ENCODE measurements at places on chromosomes 3 and 15.

DNA sequence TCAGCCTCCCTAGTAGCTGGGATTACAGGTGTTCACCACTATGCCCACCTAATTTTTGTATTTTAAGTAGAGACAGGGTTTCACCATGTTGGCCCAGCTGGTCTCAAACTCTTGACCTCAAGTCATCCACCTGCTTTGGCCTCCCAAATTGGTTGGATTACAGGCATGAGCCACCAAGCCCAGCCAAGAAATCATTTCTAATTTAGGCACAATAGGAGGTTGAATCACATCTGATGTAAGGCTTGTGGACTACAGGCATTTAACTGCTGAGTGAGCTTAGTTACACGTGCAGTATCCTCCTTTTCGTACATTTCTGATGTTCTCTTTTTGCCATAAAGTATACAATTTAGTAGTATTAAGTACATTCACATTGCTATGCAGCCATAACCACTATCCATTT lies 31.1 kb upstream of the SETD2 start:
- no peak for DNase-seq

DNA sequence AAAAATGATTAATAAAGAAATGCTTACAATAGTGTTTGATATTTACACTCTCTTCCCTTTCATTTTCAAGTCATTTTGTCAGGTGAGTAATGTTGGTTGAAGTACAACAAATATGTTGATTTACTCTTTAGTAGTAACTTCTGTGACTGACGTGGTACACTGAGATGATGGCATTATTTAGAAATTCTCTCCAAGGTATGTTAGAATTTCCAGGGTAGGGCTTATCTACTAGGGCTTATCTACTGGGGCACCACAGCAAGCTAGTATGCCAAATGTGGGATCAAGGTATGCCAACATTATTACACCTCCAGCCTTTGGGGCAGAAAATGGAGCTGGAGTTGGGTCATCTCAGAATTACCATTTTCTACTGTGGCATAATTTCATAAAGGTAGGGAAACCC lies 157.4 kb upstream of the AGTR1 start:
- no peak for DNase-seq

DNA sequence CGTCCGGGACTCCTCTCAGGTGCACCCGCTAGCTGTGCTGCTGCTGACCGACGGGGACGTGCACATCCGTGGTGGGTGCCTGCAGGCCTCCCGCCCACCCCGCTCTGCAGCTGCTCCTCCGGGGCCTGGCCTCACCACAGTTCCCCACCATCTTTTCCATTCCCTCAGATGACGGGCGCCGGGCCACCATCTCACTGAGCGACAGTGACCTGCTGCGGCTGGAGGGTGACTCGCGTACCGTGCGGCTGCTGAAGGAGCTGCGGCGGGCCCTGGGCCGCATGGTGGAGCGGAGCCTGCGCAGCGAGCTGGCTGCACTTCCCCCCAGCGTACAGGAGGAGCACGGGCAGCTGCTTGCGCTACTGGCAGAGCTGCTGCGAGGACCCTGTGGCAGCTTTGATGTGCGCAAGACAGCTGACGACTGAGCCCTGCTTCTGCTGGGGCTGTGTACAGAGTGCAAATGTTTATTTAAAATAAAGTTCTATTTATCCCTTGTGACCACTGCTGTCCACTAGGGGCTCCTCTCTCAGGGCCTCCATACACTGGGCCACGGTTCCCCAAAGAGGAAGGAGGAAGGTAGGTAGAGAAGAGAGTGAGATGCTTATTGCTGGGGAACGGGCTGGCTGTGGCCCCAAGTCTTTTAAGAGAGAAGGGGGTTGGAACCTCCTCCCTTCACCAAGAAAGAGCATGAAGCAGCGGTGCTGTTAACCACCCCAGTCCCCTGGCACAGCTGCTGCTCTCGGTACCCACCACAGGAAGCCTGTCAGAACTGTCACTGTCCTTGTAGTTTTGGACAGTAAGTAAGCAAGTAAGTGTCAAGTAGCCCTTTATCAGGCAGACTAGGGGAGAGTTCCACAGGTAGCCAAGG lies 47.0 kb downstream of the DHX30 start:
- no peak for DNase-seq

- no peak for DNase-seq
Measured at GRCh38 chr3:114829783-114830182, 317.3 kb downstream of the ZBTB20 start.

DNA sequence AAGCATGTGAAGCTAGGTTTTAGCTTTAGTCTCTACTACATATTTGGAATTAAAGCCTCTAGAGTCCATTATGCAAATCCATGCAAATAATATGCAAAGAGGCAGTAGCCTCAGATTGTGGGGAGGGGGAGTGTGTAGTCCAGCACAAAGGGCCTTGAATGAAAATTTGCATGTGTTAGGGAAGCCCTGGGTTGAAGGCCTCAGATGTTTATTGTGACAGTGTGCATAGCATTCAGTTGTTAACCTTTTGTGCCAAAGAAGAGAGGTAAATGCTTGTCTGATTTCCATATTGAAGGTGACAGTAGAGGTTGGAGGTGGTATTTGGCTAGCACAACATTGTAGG lies 24.5 kb upstream of the BFSP2 start:
- no peak for DNase-seq

DNA sequence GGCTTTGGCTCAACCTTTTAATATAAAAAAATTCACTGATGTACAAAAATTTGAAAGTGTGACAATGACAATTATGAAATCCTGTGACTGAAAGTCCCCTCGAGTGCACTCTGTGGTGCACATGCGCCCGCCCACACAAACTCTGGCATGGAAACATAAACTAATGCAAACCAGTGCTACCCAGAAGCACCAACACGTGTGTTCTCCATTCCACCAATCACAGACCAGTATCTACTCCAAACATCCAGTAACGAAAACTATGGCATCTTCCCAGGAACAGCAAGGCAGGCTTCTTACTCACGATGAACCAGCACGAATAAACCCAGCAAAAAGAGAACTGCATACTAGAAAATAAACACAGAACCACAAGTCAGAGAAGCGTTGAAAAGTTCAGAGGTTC lies 11.7 kb upstream of the NMB start:
- no peak for DNase-seq

DNA sequence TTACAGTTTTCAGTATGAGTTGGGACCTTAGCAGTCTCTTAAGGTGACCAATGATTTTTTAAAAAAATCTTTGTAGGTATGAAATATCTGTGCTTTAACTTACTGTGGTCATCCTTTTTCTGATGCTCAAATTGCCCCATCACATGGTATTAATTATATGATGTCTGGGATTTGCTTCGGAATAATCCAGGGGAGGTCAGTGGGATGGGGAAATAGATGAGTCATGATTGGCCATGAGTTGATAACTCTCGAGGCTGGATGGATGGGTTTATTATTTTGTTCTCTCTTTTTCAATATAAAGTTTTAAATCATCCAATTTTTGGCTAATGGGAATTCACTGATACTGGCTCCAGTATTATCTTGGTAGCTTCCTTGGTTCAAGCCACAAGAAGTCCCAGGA lies 370.3 kb upstream of the TPM1 start:
- DNase-seq = no peak

- no peak for DNase-seq
Measured at GRCh38 chr3:133674290-133674919, 12.7 kb upstream of the TOPBP1 start.

- no peak for DNase-seq
Measured at GRCh38 chr3:63344661-63345060, 66.6 kb downstream of the SYNPR start.

DNA sequence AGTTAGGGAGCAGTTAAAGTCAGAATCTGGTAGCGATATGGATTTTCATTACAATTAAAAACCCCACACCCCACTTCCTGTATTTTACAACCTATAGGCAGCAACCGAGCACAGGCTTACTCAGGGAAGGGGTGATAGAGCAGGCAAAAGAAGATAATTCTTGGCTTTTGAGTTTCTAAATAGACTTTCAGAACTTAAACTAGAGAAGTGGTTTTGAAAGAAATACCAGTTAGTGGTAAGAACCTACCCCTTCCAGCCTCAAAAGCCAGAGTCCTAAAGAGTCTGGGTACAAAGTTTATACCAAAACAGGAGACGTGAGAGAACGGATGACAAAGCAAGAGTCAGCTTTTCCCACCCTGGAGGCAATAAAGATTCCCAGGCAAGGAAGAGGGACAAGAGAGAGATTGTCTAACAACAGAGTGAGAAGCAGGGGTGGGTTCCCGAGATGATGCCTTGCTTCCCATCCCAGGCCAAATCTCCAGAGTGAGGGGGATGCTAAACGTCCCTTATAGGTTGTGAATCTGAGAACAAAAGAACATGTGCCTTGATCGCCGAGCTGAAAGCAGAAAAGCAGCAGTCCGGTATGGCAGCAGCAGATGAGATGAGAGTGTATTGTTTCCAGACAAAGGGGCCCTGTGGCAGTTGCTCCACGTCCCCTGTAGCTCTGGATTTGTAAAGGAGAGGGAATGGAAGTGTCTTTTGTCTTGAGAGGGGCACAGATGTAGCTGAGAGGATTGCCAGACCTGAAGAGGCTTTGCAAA lies 36.8 kb downstream of the KLHL6 start:
- DNase-seq = no peak

GRCh38 chr3:168273036-168273435 lies 177.3 kb upstream of the GOLIM4 start:
- DNase-seq = no peak

- DNase-seq = no peak
Measured at GRCh38 chr15:49036650-49037545, 9.3 kb downstream of the SECISBP2L start.

DNA sequence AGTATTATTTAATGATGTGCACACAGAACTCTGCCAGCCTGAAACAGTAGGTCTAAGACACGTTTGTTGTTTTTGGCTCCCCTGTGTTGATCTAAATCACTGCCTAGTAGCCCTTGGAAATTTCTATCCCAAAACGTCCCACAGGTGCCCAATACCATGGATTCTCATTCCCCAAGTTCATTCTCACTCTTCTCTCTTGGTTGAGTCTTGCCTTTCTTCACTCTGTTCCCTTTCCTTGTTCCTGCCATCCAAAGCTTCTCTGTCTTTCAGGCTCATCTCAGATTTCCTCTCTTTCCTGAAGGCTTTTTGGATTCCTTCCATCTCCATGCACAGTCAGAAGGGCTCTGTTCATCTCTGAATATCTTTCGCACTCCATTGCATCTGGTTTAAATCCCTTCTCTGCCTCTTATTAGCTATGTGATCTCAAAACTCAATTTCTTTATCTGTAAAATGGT lies 54.2 kb downstream of the PPARG start:
- DNase-seq = no peak

- DNase-seq = no peak
Measured at GRCh38 chr3:173397161-173398110, at the start of gene NLGN1. Gene NLGN1, plus strand, starts transcription at chr3:173397744.

- no peak for DNase-seq
Measured at GRCh38 chr15:89299896-89300295, 34.7 kb downstream of the POLG start.

Data from glomerular endothelial cell (primary cell).